Hepatocyte (in vitro differentiated cells): ENCODE measurements at places on chromosomes 13 and 19. TPM values are rescaled to one million over a fixed set of nuclear protein-coding genes. Genes with fewer than 3 reads are reported as not detected.
A peak's percentile ranks its signal among the peaks of the same experiment; 100 is the strongest.

DNA sequence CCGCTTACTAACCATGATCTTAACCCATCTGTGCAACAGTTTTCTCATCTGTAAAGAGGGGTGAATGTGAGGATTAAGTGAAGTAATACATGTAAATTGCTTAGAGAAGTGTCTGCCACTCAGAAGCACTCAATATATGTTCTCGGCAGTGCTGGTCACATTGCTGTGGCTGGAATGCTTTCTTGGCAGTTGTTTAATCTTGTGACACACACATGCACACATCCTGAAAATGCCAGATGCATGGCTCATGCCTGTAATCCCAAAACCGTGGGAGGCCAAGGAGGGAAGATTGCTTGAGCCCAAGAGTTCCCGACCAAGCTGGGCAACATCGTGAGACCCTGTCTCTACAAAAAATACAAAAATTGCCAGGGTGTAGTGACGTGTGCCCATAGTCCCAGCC, 4.9 kb upstream of the DMKN start:
- H3K27ac ChIP-seq, result no peak overlapping the region
- no peaks in the 10 kb centered on the region for H3K36me3 ChIP-seq
- peak; percentile 35 for DNase-seq
- no peaks in the 10 kb centered on the region for H3K4me1 ChIP-seq
- H3K27me3 ChIP-seq, result no peaks in the 10 kb centered on the region

NKG7 gene
- polyA plus RNA-seq, result 0.44 TPM in 1 of 2 replicates, not detected in the other

KRTDAP gene
- 0.97 and 1.6 TPM in 2 replicates for polyA plus RNA-seq

ZNF616 gene
- 4.6 and 7.8 TPM in 2 replicates for polyA plus RNA-seq

CD79A gene
- polyA plus RNA-seq, result 0.27 TPM in 1 of 2 replicates, not detected in the other

IGFL2 gene
- polyA plus RNA-seq, result 17.2 and 22.9 TPM in 2 replicates

FOSB gene
- polyA plus RNA-seq, result 114 and 168 TPM in 2 replicates
